ENCODE measurements at places on chromosomes 5 and 9.

DNA sequence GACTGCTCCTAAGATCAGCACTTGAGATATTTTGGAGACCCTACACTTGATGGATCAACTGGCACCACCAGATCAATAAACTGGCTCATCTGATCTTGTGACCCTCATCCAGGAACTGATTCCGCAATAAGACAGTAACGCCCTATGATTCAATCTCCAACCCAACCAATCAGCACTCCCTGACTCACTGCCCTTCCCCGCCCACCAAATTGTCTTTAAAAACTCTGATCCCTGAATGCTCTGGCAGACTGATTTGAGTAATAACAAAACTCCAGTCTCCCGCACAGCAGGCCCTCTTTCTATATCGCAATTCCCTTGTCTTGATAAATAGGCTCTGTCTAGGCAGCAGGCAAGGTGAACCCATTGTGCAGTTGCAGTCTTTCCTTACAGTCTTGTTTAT, 677.0 kb downstream of the LRRC70 start:
- DNase-seq, result no peak

DNA sequence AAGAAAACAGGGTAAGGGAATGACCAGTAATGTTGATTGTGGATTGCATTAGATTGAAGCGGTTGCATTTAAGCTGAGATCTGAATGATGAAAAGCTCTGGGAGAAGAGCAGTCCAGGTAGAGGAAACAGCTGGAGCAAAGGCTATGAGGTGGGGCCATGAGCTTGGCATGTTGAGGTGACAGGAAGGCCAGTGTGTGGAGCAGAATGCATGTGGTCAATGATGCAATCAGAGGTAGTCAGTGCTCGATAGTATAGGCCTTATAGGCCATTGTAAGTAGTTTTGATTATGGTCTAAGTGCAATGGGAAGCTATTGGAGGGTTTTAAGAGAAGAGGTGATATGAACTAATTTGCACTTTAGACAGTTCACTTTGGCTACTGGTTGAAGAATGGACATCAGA, 270.4 kb downstream of the ARHGAP26 start:
- no peak for DNase-seq

GRCh38 chr5:169260896-169261569, 39.9 kb downstream of the SLIT3 start:
- DNase-seq, result no peak

DNA sequence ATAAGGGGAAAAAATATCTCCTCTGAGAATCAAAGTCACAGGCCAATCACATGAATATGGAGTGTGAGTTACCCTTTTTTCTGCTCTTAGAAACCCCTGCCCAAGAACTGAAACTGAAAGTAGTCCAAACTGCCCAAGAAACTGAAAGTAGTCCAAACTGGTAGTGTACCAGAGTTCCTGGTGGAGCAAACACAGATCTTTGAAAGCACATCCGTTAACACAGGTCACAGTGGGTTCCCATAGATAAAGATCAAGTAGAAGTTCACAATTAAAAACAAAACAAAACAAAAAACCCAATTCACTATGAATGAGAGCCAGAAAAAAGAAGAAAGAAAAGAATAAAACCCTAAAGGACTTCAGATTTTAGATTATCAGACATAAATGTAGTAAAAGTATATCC, 332.4 kb upstream of the EFNA5 start:
- DNase-seq, result no peak
